Left hindlimb (tissue), 1 donor: ENCODE measurements at places on chromosomes 6 and 20.

DNA sequence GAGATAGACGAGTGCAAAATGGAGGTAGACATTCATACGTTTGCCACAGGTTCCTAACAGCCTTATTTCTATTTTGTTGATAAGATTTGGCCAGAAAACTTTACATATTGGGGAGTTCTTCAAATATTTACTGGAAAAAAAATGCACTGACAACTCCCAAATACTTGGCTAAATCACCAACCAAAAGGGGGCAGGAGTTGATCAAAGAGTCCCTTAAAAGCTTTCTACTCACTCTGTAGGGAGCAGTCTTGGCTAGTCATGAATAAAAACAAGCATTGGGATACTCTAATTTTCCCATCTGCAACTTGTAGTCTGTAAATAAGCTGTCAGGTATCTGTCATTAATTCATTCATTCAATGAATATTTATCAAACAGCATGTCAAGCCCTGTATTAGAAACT lies 18.4 kb downstream of the TENT5A start:
- DNase-seq = no peak

DNA sequence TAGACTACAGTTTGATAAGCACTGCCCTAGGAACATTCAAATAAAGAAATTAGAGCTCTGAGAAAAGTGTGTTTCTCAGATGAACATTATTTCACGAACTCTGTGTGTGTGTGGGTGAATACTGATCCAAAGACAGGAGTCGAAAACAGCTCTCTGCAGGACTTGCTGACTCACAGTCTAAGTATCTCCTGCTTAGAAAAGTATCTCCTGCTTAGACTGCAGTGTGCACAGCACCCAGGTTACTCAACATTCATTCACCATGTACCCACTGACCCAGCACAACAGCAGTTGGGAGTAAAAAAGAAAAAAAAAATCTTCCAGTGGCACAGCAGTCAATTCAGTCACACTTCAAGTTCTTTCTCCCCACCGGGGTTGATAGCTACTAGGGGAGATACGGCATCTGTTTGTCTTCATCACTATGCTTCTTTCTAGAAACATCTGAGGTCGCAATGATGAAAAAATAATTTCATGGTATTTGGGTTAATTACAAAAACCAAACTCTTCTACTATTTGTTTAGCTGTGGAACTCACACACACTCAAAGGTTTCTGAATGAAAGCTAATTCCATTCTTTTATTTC lies 48.0 kb downstream of the GCLC start:
- no peak for DNase-seq

DNA sequence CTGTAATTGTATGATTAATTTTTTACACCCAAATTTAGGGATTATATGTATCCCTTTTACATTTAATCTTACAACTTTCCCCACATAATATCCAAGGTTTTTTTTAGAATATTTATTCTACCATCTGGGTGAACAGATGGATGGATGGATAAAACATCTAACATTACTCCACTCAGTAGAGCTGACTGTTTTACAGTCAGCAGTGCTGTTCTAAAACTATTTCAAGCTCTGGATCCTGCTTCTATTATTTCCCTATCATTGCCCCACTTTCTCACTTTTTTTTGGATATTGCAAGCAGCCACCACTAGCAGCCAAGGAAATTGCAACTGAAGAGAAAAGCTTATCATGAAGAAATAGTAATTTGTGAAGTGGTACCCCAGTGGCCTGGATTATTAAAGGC lies 173.7 kb downstream of the ARHGAP18 start:
- no peak for DNase-seq

DNA sequence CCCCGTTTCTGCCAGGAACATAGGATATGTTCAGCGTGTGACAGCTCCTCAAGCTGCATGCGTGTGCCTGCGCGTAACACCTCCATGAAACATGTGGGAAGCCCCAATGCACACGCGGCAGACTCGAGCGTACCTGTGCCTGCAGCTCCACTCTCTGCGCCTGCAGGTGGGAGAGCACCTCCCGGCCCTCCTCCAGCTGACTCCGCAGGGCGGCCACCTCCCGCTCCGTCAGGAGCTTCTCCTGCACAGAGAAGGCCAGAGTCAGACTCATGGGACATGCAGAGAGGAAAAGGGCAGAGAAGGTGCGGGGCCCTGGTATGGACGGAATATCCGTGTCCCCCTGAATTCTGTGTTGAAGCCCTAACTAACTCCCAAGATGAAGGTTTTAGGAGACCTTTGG lies 22.4 kb downstream of the BFSP1 start:
- no peak for DNase-seq
